IMR-90 (cell line): ENCODE measurements at places on chromosomes 1 and 21. TPM values are rescaled to one million over a fixed set of nuclear protein-coding genes. Genes with fewer than 3 reads are reported as not detected.
A peak's percentile ranks its signal among the peaks of the same experiment; 100 is the strongest.

GRCh38 chr1:215082532-215083382 is at the start of gene KCNK2:
Gene KCNK2 (plus strand): TSS chr1:215082737. CDS start chr1:215083386, 649 bp downstream.
- peak; percentile 52 for DNase-seq

- DNase-seq = peak; percentile 49
These were observed 158.5 kb upstream of the LMO4 start for GRCh38 chr1:87170157-87170556.

DNA sequence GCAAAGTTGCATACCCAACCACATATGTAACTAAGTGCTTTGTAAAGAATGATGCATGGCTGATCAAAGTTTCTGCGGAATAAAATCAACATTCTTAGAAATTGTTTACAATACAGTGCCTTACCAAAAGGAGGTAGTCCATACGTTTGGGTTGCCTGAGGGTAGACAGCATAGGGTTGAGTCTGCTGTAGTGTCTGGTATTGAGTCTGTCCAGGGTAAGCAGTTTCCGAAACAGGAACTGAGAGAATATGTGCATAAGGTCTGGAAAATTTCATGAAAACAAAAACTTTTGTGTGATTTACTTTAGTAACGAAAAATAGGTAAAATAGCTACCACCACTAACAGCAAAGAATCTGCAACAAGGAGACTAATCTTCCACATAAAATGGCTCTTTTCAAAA is 53.0 kb downstream of the EYA3 start:
- DNase-seq = no peak

- DNase-seq = no peak
These were observed 95.0 kb downstream of the KCND3 start for GRCh38 chr1:111894497-111894896.

- DNase-seq = peak; percentile 65
These were observed 62.7 kb downstream of the PLPP3 start for GRCh38 chr1:56516539-56517252.

DNA sequence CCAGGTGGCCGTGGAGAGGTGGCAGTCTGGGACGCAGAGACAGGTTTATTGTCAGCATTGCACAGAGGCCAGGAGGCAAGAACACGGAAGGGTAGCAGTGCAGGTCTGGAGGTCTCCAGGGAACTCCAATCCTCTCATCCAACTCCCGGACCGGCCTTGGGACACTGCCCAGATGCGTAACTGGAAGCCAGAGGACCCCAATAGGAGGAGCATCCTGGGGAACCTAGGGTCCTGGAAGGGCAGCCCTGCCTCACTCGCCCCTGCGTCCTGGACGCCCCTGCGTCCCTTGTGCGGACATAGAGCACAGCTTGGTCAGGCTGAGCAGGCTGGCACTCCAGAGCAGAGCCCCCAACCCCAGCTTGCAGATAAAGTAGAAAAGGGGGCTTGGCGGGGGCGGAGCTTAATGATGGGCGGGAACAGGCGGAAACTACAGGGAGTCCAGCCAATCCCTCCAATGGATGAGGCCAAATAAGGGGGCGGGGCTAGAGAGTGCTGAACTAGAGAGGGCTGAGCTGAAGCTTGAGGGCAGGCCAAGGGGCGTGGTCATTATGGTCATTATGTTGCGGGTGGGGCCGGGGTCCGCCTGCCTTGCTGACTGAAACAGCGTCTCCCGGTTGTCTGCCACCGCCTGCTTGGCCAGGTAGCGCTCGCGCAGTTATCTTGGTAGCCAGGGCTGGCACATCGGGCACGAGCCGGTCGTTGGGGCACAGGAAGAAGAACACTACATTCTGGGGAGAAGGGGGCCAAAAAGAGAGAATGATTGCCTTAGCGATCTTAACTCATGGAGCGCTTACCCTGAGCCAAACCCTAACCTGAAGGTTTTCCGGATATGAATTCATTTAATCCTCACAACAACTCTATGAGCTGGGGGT is 3.7 kb upstream of the ARHGEF19 start:
- peak; percentile 69 for DNase-seq

DNA sequence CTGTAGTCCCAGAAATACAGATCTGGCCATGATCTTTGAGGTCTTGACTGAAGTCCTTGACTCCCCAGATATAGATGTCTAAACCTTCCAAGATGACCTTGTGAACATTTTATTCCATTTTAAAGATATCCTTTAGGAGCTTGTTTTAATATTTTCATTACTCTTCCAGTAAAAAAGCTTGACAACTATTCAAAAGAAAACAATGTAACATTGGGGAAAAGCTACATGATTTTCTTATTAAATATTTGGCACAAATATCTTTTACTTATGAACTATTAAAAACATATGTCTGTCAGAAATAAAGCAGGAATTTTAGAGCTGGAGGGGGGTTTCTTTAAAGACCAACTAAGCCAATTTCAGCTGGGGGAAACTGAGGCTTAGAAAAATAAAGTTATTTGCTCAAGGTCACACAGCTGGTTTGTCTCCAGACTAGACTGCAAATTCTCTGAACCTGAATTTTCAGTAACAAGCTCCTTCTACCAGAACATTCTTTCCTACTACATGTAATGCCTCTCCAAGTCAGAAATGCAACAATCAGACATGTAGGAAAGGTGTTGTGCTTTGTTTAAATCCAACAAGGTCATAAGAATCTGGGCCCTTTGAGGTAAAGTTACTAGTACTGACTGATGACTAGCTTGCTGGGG is 67.0 kb upstream of the PTCH2 start:
- DNase-seq = no peak

- no peak for DNase-seq
These were observed 24.8 kb upstream of the SELENON start for GRCh38 chr1:25774921-25775771.

DNA sequence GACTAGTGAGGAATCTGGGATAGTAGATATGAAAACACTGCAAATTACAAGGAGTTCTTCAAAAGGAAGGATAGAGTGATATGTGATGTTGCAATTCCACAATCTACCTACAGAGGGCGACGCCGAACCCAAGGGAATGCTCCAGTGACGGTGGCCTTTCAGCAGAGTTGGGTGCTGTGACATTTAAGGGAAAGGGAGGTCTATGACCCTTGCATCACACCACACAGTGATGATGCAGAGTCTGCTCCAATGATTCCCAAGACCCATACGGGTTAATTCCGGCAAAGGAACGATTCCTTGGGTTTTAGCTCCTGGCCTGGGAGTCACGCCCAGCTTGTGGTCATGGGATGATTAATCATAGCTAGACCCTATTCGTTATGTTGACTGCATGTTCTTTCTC is 123.0 kb upstream of the IGSF21 start:
- no peak for DNase-seq

DNA sequence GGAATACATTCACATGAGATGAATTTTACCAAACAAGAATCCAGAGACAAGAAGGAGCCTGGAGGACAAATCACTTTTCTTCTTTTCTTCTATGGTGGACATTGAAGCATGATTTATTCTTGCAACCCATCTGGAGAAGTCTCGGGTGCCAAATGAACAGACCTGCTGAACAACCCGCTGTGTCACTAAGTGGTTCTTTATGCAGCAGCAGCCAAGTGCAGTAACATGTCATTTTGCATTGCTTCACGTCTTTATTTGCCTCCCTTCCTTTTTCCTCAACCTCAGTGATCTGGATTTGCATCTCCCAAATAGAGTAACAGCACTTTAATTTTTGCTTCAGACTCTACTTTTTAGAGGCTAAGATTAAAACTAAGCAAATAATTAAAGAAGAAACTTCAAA is 50.0 kb upstream of the TENT5C start:
- no peak for DNase-seq

- DNase-seq = no peak
These were observed 121.3 kb downstream of the CDC7 start for GRCh38 chr1:91621907-91622306.

DNA sequence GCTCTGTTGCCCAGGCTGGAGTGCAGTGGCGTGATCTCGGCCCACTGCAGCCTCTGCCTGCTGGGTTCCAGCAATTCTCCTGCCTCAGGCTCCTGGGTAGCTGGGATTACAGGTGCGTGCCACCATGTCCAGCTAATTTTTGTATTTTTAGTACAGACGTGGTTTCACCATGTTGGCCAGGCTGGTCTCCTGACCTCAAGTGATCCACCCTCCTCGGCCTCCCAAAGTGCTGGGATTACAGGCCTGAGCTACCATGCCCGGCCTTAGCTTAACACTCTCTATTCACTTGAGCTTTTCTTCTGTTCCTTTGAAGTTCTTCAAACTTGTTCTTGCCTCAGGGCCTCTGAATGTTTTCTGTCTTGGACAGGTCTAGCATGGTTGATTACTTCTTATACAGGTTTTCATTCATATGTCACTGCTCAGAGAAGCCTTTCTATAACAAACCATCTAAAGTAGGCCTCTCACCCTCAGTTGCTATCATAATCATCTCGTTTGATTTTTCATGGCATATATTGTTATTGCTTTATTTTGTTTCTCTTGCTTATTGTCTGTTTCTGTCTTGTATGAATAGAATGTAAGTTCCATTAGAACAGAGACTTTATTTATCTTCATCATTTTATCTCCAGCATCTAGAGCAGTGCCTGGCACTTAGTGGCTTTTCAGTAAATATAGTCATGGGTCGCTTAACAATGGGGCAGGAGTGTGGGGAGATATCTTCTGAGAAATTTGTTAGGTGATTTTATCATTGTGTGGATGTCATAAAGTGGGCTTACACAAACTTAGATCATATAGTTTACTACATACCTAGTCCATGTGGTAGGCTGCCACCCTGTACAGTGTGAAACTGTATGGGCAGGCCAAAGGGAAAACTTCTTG is 12.1 kb downstream of the OSBPL9 start:
- no peak for DNase-seq

GRCh38 chr1:116370181-116370580 is 2.9 kb upstream of the ATP1A1 start:
- DNase-seq = no peak

DNA sequence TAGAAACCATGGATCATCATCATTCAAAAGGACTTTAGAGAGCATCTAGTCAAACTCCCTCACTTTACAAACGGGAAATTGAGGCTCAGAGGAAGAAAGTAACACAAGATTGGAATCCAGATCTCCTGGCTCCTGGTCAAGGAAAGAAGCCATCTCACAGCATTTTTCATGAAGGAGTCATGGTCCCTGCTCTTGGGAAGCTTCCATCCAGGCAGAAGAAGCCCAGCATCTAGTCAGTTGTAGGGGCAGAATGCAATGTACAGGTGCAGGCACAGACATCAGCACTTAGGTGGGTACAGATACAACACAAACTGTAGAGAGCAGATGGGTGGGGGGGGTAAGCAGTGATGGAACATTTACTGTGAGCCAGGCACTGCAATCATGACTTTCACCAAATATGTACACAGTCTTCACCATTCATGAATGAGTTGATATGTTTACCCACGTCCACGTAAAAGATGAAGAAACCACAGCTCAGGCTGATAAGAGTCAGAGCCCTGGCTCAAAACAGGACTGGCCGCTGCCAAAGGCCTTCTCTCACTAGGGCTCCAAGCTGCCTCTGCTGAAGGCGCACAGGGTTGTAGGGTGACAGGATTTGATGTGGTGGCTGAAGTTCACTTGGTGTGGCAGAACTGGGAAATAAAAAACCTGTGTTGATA is 44.0 kb downstream of the OPTC start:
- DNase-seq = peak; percentile 91

DNA sequence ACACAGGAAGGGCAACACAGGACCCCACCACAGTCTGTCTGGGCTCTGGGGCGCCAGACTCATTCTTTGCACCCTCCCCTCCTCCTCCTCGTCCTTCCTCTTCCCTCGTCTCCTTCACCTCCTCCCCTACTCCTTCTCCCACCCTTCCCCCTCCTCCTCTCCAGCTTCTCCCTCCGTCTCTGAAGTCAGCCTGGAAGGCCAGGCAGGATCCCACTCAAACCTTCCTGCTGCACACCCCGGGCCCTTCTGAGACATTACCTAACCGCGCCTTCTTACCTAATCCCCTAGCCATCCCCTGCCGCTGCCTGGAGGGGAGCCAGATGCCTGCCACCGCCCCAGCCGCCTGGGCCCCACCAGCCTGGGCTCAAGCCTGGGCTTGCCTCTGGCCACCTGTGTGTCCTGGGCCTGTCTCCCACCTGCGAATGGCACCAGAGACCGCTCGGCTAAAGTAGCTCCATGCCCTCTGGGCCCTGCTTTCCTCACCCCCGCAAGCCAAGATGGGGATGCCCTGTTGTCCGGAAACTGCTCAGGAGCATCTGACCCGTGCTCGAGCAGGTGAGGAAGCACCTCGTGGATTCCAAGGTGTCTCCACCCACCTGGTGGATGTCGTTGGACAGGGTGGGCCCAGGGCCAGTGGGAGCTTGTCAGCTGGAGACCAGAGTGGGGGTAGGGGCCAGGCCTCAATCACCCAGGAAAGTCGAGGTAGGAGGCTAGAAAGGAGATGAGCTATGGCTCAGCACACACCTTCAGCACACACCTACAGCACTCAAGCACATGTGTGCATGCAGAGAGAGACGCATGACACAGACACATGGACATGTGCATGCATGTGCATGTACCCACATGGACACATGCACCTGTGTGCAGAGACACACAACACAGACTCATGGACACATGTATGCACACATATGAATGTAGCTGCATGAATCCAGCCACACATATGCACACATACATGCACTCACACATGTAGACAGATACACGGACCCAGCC is 31.9 kb downstream of the WNT9A start:
- no peak for DNase-seq

Gene ZNF683
- not detected in 2 replicates for total RNA-seq

Gene LCK
- not detected in 2 replicates for total RNA-seq

Gene AQP10
- not detected in 2 replicates for total RNA-seq

Gene PDE4DIP
- 71.4 and 74.4 TPM in 2 replicates for total RNA-seq
